ENCODE measurements at places on chromosomes 6 and 20.

GRCh38 chr6:1784422-1784884, 174.7 kb downstream of the FOXC1 start:
- DNase-seq, result no peak

DNA sequence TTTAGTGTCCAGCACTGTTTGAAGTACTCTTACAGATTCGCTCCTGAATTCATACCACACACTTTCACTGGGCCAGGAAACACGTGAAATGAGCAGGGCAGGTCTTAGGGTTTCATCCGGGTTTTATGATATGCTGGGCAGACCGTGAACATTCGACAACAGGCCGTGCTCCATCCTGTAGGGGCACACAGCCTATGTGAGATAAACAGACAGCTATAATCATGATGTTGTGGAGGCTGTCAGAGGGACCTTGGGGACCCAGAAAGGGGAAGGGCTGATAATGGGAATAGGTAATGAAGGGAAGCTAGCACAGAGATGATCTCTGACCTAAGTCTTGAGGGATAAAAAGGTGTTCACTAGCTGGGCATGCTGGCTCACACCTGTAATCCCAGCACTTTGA, 110.4 kb downstream of the RIN2 start:
- DNase-seq, result no peak

GRCh38 chr6:147538821-147539220, 30.3 kb downstream of the SAMD5 start:
- DNase-seq, result no peak

GRCh38 chr6:169141671-169142537, 111.7 kb downstream of the THBS2 start:
- no peak for DNase-seq

- no peak for DNase-seq
These were observed 12.9 kb upstream of the BEND3 start for GRCh38 chr6:107128175-107128574.

DNA sequence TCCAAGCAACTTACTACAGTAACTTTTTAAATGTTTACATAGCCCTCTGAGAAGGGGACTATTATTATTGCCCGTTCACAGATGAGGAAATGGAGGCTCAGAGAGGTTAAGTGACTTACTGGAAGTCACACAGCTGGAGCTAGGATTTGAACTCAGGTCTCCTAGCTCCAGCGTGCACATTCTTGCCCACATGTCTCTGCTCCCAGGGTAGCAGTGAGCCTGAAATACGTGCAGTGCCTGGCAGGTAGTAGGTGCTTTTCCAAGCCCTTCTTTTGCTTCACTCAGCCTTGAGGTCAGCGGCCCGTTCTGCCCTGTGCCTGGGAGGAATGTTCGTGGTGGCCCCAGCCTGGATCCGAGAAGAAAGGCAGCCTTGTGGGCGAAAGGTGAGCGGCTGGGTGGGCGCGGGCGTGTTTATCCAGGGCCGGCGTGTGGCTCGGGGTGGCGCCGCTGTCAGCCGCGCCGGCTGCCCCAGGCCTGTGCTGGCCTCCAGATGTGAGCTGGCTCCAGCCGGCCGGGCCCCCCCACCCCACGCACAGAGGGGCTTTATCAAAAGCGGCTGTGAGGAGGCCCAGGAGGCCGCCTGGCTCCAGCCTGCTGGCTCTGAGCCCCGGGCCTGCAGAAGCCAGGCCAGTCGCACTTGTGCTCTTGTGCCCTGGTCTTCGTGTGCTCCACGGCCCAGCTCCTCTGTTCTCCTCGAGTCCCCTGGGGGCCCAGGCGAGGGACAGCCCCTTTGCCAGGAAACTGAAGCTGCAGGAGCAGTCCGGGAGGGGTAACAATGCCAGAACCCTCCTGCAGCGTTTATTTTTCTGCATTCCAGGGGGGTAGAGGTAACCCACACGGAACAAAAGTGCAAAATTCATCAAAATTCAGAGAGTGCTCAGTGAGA, 58.1 kb downstream of the UBE2V1 start:
- no peak for DNase-seq

DNA sequence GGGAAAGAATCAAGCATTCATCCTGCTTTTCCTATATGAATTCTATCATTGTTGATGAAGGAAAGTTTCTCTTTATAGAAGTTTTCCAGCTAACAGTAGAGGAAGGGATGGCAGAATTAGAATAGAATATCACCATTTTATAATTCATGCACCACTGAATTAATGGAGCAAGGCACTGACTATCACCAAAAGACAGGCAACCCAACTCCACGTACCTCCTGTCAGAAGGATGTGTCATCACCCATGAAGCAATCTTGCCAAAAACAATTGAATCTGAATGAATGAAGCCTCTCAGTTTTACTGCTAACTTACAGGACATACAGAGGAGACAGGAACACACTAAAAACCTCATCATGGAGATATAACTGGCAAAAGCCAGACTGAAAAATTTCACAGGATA, 122.4 kb downstream of the NFATC2 start:
- DNase-seq, result no peak

DNA sequence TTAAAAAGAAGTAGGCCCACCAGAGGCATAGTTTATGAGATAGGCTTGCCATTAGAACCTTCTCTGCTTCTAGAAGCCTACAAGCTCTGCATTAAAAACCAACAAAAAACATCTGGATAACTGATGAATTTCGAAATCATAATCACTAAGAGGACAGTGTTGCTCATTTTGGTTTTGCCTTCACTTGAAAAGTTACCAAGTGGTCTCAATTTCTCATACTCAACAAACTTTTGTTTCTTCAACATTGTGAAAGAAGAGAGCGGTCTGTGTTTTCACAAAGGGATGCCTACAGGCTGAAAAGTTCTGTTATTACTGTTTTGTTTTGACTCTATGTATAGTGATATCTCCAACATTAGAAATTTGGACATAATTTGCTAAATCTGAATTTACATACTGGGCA, 98.9 kb downstream of the PDSS2 start:
- DNase-seq, result no peak

DNA sequence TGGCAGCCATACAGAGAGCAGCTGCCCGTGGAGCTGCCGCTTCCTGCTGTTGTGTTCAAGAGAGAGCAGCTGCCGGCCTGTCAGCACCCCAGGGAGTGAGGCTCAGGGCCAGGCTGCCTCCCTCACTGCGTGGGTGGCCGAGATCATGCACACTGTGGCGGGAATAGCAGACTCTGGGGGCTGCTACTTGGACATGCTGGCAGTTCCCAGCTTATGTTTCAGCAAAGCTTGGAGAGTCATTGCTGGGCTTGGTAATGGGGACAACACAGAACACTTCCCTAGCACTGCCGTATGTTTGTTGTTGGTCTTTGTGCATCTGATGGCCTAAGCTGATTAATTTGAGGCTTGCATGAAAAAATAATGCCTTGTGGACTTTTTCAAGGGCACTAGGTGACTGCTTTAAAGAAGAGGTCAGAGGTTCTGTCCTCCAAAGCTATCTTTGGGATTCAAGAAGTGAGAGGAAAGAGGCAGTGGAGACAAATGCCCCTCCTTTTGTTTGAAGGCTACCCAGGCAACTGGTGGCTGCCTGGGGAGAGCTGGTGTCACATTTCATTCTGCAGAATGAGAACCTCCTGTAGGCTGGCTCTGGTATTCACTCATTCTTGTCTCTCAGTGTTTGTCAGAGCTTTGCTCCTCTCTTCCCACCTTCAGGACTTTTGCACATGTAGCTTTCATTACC, 18.8 kb downstream of the MRAP2 start:
- DNase-seq, result peak; percentile 77

DNA sequence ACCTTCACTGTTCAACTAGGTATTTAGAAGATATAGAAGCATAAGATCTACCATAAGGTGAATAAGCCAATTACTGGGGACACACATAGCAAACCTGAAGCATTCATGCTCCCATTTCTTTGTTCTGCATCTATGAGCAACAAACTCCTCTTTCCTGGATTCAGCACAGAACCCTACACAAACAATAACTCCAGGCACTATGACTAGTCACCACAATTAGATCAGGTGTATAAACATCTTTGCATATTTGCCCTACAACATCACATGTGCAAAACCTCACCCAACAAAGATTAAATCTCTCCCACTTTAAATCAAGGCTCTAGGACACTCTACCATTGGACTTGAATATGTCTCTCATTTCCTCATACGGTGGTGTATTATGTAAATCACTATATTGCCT, 652.3 kb downstream of the EPHA7 start:
- no peak for DNase-seq

DNA sequence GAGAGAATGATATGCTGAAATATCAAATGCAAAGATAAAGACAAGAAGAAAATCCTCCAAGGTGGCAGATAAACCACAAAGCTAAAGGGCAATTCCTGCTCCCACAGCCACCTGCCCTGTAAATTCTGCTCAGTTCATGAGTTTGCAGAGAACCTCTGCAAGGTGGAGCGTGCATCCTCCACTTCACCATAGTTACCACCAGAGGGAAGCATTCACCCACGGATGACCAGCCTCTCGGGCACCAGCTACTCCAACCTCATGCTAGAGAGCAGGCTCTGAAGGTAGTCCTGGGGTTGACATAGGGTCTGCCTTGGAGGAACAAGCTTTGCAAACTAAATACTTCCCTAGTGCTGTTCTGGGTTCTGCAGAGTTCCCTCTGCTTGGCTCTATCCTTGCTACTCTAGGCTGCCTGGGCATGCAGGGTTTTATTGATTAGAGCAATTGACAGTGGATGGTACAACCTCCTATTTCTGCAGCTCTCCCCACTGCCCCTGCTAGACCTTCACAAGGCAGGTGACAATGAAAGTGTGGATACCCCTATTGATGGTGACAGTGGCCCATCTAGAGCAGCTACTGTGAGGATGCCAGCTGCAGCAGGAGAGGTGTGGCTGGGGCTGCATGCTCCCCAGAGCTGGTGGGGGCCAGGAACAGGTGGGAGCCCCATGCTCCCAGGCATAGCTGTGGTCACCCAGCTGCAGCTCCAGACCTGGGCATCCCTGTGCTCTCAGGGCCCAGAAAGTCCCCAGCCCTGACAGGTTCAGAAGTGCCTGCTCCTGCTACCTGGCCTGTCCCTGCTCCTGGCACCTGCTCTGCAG, 51.1 kb downstream of the GGTLC1 start:
- peak; percentile 75 for DNase-seq

DNA sequence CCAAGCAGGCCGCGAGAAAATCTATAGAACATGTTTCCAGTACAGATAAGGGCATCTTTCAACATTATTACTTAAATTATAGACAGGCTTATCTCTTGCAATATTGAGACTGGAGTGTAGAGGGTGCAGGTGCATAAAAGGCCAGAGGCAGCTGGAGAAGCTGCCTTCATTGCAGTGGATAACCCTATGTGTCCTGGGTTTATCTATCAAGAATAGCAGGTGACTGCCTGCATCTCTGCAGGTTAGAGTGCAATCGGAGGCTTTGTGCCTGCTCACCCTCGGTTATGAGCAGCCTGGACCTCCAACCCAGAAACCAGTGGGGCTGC, 28.7 kb upstream of the ECI2 start:
- DNase-seq, result no peak

DNA sequence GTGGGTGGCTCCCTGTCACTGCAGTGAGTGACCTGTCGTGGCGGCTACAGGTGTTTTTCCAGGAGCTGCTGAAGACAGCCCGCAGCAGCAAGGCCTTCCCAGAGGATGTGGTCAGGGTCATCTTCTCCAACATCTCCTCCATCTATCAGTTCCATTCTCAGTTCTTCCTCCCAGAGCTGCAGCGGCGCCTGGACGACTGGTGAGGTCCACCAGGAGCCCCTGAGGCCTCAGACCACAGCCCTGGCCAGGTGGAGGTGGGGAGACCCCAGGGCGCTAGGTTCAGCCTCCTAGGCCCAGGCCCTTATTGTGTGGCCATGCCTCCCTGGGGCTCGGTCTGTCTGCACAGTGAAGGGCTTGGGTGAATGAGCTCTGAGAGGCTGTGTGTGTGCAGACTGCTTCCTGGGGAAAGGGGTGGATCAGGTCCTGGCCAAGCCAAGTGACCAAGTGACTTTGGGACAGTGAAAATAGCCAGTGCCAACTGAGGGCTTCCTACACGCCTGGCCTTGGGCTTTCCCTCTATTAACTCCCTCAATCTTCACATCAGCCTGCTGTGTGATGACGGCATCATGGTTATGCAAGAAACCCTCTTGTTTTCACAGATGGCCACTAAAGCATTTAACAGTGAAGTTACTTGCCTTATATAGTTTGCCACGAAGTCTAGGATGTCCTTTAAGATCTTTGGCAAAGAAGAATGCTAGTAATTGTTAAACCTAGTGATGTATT, 6.4 kb downstream of the FGD2 start:
- no peak for DNase-seq

GRCh38 chr6:116859264-116859663, 17.8 kb upstream of the RFX6 start:
- DNase-seq, result no peak

- DNase-seq, result no peak
These were observed 211.3 kb upstream of the RUNX2 start for GRCh38 chr6:45116714-45117410.

DNA sequence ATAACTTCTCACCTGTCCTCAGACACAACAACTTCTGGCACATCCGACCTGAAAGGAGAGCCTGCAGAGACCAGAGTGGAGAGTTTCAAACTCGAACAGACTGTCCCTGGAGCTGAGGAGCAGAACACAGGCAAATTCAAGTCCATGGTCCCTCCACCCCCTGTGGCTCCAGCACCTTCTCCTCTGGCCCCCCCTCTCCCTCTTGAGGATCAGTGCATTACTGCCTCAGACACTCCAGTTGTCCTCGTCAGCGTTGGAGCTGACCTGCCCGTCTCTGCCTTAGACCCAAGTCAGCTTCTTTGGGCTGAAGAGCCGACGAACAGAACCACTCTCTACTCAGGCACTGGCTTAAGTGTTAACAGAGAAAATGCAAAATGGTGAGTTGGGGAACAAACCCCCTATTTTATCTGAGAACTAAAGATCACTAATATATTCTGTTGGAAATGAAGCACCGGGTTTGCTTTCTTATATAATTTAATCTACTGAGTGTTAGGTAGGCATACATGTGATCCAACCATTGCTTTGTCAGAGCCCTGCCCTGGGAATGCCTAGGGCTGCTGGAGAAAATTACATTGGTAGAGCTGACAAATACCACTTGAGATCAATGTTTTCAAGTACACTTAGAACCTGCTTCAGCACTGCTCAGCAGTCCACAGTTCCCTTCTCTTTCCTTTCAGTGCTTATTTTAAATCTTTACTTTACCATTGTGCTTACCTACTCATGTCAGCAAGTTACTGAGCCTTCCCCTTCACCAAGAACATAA, 77.5 kb upstream of the LTV1 start:
- no peak for DNase-seq

GRCh38 chr20:53795170-53795569, 201.5 kb upstream of the ZNF217 start:
- DNase-seq, result no peak

- no peak for DNase-seq
These were observed 148.3 kb upstream of the IMPG1 start for GRCh38 chr6:76220805-76221204.

DNA sequence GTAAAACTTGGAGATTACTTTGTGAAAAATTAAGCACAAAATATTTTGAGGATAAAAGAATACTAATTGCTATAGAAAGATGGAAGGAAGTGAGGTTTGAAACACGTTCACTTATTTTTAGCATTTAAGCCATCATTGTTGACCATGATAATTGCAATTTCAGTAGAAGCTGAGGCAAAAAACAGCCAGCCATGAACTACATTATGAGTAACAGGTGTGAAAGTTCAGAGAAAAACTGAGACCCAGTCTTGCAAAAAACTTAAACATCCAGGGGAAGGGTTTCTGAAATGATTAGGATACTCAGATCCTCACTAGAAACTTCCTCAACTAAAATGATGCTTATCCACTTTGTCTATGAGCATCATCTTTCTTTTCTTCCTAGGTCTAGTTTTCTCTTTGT, 619.4 kb downstream of the PHF3 start:
- DNase-seq, result no peak

GRCh38 chr20:20658871-20659431, 53.5 kb downstream of the RALGAPA2 start:
- no peak for DNase-seq

- DNase-seq, result no peak
These were observed 23.5 kb downstream of the WDR27 start for GRCh38 chr6:169678342-169678741.

GRCh38 chr6:12356983-12357972, 67.1 kb downstream of the EDN1 start:
- DNase-seq, result no peak

All from glutamatergic neuron (in vitro differentiated cells).